ENCODE measurements at places on chromosomes 16 and 17. TPM values are rescaled to one million over a fixed set of nuclear protein-coding genes. Genes with fewer than 3 reads are reported as not detected.

The HEXIM1 gene
- 48.9 TPM for total RNA-seq

The PYDC1 gene
- total RNA-seq: not detected

GRCh38 chr16:88894681-88895300 lies 28.3 kb upstream of the PABPN1L start:
- DNase-seq: peak; percentile 42

- DNase-seq: no peak
Measured at GRCh38 chr16:11303405-11304138, 22.4 kb upstream of the PRM1 start.

GRCh38 chr17:489758-490329 lies 137.2 kb upstream of the RPH3AL start:
- DNase-seq: peak; percentile 61

- no peak for DNase-seq
Measured at GRCh38 chr17:21269394-21269793, 15.1 kb upstream of the MAP2K3 start.

- DNase-seq: no peak
Measured at GRCh38 chr17:73493956-73494926, 150.0 kb downstream of the SDK2 start.

- DNase-seq: no peak
Measured at GRCh38 chr17:18203308-18203707, 19.7 kb downstream of the ALKBH5 start.

- no peak for DNase-seq
Measured at GRCh38 chr17:11639736-11640462, 41.6 kb downstream of the DNAH9 start.

DNA sequence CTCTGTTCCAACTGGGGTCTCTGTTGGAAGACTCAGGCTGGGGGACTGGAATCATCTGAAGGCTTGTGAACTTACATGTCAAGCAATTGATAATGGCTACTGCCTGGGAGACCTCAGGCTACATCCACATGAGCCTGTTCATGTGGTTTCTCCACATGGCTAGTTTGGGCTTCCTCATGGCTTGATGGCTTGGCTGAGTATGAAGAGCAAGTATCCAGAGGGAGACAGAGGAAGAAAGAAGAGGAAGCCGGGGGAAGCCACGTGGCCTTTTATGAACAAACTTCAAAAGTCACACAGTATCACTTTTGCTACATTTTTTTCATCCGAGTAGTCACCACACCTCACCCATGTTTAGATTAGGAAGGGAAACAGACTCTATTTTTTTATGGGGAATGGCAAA lies 158.9 kb downstream of the TRIM37 start:
- no peak for DNase-seq

Data from B cell (primary cell).